NCI-H1694 (cell line): ENCODE measurements at places on chromosomes 4 and X.

- no peak for DNase-seq
Measured at GRCh38 chr4:36432586-36432985, 151.2 kb downstream of the DTHD1 start.

DNA sequence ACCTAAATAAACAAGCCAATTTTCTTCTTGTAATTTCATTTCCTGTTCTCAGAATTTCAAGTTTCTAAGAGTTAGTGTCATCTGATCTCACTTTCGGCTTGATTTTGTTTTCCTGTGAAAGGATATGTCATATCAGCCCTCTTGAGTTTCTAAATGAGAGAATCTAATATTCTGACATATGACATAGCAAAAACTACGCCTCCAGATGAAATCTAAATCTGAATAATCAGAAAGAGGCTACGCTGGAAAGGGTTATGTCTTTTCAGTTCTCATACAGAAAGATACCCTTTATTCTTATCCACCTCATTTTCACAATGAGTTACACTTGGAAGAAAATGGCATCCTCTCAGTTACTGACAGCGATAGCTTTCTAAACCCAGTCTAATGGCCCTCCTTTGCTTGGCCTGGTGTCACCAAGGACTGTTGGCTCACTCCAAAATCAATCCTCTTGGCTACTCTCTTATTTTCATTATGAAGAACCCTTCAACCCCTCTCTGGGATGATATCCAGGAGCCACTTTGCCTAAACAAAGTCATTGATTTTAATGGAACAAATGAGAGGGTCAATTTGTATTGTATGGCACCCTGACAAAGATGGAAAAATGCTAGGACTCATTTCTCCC is 65.6 kb downstream of the ASB9 start:
- no peak for DNase-seq

GRCh38 chr4:153453402-153453801 is 12.8 kb upstream of the TMEM131L start:
- no peak for DNase-seq

- DNase-seq = no peak
Measured at GRCh38 chrX:124228849-124229248, 103.6 kb upstream of the TEX13D start.

DNA sequence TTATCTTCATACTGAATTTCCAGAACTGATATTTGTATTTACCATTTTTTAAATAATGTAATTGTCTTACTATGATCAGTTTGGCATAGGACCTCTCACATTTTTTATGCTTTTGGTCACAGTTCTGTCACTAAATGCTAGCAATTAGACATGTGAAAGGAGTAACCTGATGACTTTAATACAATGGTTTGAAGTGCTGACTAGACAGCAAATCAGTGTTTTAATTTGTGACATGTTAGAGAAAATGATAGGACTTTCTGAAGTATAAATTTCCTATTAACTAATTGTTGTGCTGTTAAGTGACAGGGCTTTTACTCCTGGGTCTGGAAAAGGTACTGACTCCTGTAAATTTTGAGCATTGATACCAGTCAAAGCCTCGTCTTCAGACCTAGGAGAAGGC is 117.5 kb downstream of the ZNF330 start:
- no peak for DNase-seq

GRCh38 chr4:3124070-3124767 is 49.7 kb downstream of the HTT start:
- no peak for DNase-seq

GRCh38 chr4:653831-654502 is 20.1 kb downstream of the ATP5ME start:
- no peak for DNase-seq

DNA sequence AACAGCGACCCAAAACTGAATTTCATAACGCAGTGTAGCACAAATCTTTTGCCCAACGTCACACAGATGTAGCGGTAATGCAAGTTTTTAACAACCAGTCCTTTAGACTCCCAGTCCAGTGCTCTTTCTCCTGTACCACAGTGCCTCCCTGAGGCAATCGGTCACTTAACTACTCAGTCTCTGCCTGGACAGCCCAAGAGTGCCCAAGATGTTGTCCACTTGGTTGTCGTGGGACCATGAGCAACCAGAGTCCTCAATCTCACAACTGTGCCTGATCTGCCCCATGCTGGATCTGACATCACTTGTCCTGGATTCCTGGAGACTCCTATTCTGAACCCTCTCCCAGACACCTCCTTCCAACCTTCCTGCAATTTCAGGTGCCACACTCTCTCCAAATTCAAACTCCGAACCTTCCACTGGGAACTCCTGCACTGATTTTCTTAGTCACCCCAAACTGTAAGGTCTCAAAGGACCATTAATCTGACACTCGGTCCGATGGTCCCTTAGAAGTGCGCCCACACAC is 702 bp downstream of the MMGT1 start:
- no peak for DNase-seq

DNA sequence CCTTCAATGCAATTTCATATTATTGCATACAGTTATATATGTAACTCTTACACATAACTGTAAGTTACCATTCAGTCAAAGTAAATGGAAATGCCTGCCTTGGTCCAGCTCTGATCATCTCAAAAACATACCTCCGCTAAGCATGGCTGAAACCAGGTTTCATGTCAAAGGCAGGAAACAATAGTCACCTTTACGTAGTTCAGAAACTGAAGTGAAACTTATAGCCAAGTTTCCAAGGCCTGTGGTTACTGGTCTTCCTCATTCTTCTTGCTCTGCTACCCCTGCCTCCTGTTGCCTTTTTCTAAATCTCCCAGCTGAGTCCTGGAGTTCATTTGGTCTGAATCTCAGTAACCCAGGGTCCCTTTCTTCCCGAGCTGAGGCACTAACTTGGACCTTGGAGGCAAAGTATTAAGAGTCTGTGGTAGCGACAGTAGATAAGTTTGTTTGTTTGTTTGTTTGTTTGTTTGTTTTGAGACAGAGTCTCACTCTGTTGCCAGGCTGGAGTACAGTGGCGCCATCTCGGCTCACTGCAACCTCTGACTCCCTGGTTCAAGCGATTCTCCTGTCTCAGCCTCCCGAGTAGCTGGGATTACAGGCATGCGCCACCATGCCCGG is 30.8 kb downstream of the DAPP1 start:
- no peak for DNase-seq

DNA sequence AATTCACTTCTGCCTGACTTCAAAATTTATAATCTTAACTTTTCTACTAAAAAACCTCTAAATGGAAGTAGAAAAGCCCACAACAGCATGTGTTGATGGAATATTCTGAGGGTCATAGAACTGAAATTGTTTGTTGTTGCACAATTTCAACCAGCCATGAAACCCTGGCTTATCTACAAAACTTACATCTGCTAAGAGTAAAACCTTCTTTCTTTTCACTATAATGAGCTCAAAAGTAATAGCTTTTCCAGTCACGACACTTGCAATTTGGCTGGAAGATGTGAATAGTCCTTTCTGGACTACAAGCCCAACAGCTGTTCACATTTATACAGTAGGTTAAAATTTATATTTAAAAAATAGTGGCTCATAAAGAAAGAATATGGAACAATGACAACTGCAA is 250.0 kb downstream of the GPAT3 start:
- DNase-seq = no peak

DNA sequence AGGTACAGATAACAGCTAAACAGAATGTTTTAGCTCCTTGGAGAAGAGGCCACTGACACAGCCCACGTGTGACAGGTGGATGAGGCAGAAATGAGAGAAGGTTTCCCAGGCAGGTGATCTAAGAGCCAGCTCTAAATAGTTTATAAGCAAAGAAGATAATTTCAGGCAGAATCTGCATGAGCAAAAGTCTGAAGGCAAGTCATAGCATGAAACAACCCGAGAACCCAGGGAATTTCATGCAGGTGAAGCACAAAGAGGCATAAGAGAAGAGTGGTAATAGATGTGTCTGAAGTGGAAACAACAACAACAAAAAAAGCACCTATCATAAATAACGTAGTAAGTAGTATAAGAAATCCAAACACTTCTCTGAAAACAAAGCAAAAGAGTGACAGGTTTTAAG is 275.8 kb upstream of the CPEB2 start:
- DNase-seq = no peak
